ENCODE measurements at places on chromosomes 11 and 22.

DNA sequence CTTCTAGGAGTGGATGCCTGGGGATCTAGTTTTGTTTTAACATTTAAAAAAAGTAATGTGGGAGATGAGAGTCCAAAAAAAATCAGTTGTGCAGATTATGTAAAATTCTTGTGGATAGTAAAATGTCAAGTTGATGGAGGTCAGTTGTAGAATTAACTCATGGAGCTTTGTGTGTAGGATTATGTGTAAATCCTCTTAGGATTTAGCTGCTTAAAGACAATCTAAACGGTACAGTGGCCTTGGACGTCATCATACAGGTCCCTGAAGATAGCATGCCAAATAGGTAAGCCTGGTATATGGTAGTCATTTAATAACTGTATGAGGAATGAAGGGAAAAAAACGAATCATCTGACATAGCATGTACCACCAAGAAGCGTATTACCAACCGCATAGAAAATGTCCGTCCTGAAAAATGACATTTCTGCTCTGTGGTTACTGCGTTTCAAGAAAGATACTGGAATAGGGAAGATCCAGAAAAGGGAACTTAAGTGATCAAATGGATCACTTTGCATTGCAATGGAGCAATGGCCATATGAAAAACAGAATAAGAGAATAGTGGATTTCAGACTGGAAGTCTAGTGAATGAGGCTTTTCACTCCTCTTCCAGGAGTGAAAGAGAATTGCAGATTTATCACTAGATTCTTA lies 61.3 kb downstream of the BCL2L13 start:
- DNase-seq = no peak

- DNase-seq = no peak
Observed at GRCh38 chr11:73246303-73246702, 25.8 kb upstream of the P2RY6 start.

GRCh38 chr11:819943-820649 lies 1.4 kb downstream of the PNPLA2 start:
- DNase-seq = peak; percentile 99

DNA sequence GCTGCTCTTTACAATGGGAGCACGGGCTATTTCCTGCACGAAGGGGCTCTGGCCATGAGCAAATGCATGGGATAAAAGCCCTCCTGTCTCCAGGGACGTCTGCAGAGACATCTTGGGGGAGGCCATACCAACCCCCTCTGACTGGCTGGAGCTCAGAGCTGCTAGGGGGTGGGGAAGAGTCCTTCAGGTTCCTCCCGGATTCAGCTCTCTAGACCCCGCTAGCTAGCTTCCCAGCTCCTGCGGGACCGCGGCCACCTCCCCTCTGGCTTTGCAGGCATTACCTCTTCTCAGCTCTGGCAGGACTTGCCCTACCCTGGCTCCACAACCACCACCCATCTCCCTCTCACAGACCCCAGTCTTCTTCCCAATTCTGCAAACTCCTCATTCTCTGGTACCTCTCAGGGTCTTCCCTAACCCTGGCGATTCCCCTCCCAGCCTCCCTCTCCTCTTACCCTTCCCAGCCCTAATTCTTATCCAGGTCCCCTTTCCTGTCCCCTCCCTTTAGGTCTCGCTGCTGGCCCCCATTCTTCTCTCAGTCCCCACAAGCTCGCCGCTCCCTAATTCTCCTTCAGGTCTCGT lies 802 bp downstream of the SYT13 start:
- peak; percentile 44 for DNase-seq

DNA sequence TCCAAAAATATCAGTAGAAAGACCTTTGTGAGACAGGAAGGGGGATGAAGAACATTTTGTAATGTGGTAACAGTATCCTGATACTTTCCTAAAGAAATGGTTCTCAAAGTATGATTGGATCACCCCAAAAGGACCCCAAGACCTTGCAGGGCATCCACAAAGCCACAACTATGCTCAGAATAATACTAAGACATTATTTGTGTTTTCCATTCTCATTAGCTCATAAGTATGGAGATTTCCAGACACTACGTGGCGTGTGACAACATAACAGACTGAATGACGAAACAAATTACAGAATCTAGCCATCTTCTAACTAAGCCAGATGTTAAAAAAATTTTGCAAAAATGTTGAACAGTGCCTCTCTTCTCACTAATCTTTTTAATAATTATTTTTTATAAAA lies 24.9 kb downstream of the CHEK2 start:
- no peak for DNase-seq

GRCh38 chr11:116716621-116717020 lies 56.2 kb downstream of the BUD13 start:
- no peak for DNase-seq

DNA sequence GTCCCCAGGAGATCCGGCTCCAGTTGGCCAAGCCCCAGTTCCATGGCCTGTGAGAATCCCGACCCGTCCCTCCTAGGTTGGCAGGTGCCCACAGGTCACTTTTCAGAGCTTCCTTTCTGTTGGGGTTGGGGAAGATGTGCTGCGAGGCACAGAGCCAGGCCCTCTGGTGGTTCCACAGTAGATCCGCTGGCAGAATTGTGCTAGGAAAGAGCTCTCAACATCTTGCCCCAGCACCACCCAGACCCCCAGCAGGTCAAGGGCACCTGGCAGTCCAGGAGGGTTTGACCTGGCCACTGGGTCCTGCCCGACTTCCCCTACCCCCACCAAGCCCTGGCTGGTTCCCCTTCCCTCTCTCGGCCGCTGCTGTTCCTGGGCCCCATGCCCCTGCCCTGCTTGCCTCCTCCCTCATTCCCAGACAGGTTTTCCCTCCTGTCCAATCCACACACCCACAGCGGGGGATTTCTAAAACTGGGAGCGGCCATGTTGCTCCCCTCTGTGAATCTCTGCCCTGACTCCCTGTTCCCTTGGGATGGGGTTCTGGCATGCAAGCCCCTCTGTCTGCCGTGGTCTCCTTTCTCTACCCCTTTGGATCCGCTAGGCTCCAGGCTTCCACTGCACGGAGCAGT lies 26.2 kb upstream of the GCAT start:
- no peak for DNase-seq

GRCh38 chr11:62882788-62883501 lies 2.2 kb downstream of the SLC3A2 start:
- no peak for DNase-seq

GRCh38 chr22:31244046-31244942 lies 32.2 kb downstream of the LIMK2 start:
- peak; percentile 7 for DNase-seq

All from DMS53 (cell line).